Smooth muscle cell of bladder (primary cell): ENCODE measurements at places on chromosomes 4 and X. TPM values are rescaled to one million over a fixed set of nuclear protein-coding genes. Genes with fewer than 3 reads are reported as not detected.

The XPNPEP2 gene
- 0.85 and 1.9 TPM in 2 replicates for total RNA-seq

The CYLC1 gene
- not detected in 2 replicates for total RNA-seq

The POLN gene
- total RNA-seq = 2.3 and 4.0 TPM in 2 replicates

The SYTL5 gene
- total RNA-seq = 0.28 and 0.57 TPM in 2 replicates

The XAGE1B gene
- not detected in 2 replicates for total RNA-seq

The PTPN13 gene
- total RNA-seq = 37.3 and 58.6 TPM in 2 replicates

The SLC25A31 gene
- total RNA-seq = not detected in 2 replicates

The F8A1 gene
- total RNA-seq = 1.1 and 1.3 TPM in 2 replicates

The PHKA2 gene
- 9.0 and 11.8 TPM in 2 replicates for total RNA-seq

The LRP2BP gene
- 0.28 and 0.55 TPM in 2 replicates for total RNA-seq

The SULT1E1 gene
- total RNA-seq = 0.09 and 0.14 TPM in 2 replicates

The SAGE1 gene
- under 0.01 TPM in 1 of 2 replicates, not detected in the other for total RNA-seq

The C4orf36 gene
- 0.28 and 0.37 TPM in 2 replicates for total RNA-seq

The SLC38A5 gene
- 23.3 and 40.4 TPM in 2 replicates for total RNA-seq

The COX7B2 gene
- total RNA-seq = not detected in 2 replicates

The USP26 gene
- not detected in 2 replicates for total RNA-seq

The SMIM10L2A gene
- 0.28 and 0.83 TPM in 2 replicates for total RNA-seq

The SPON2 gene
- total RNA-seq = 388 and 499 TPM in 2 replicates

The HTN3 gene
- total RNA-seq = not detected in 2 replicates

The CACNA1F gene
- total RNA-seq = not detected in 2 replicates

The ARHGAP36 gene
- not detected in 2 replicates for total RNA-seq

The TBC1D9 gene
- total RNA-seq = 26.5 and 30.0 TPM in 2 replicates

The FAM47A gene
- not detected in 2 replicates for total RNA-seq

The TMEM47 gene
- 63.4 and 105 TPM in 2 replicates for total RNA-seq

The NPY2R gene
- under 0.01 TPM in 1 of 2 replicates, not detected in the other for total RNA-seq

The DCLK2 gene
- total RNA-seq = 5.8 and 8.9 TPM in 2 replicates

The PLP1 gene
- under 0.01 and 0.18 TPM in 2 replicates for total RNA-seq

The SEPTIN11 gene
- total RNA-seq = 182 and 279 TPM in 2 replicates

The BEND4 gene
- total RNA-seq = 0.09 TPM in 1 of 2 replicates, not detected in the other

The CXCL6 gene
- total RNA-seq = 32.7 and 66.7 TPM in 2 replicates

The HGFAC gene
- not detected in 2 replicates for total RNA-seq

The CENPE gene
- 1.7 and 2.1 TPM in 2 replicates for total RNA-seq

The PKD2 gene
- 73.5 and 108 TPM in 2 replicates for total RNA-seq

The MAGEC3 gene
- total RNA-seq = not detected in 2 replicates

The VCX2 gene
- not detected in 2 replicates for total RNA-seq

The KIF4A gene
- total RNA-seq = 1.6 and 1.8 TPM in 2 replicates

The MAGEB1 gene
- total RNA-seq = not detected in 2 replicates

The SH3RF1 gene
- 12.7 and 16.3 TPM in 2 replicates for total RNA-seq

The HSD17B11 gene
- 40.0 and 42.0 TPM in 2 replicates for total RNA-seq

The IL3RA gene
- 0.09 TPM in 1 of 2 replicates, not detected in the other for total RNA-seq

The NAP1L3 gene
- 1.6 and 2.9 TPM in 2 replicates for total RNA-seq

The GUCY1A1 gene
- total RNA-seq = 0.71 and 1.2 TPM in 2 replicates

The TMPRSS11B gene
- not detected in 2 replicates for total RNA-seq

The COX7B gene
- total RNA-seq = 369 and 478 TPM in 2 replicates

The SPANXD gene
- total RNA-seq = not detected in 2 replicates

The RASL11B gene
- total RNA-seq = 0.28 and 1.1 TPM in 2 replicates

The CFAP299 gene
- total RNA-seq = 2.1 and 2.3 TPM in 2 replicates

The EBP gene
- total RNA-seq = 50.1 and 72.2 TPM in 2 replicates

The PARM1 gene
- total RNA-seq = 1.00 and 2.0 TPM in 2 replicates

The SERTM2 gene
- total RNA-seq = 2.1 and 2.3 TPM in 2 replicates

The MAP7D2 gene
- total RNA-seq = under 0.01 and 0.09 TPM in 2 replicates

The MAGEA12 gene
- under 0.01 and 0.14 TPM in 2 replicates for total RNA-seq
